ENCODE measurements at places on chromosomes 2 and 18.

- DNase-seq = no peak
These were observed 165.0 kb downstream of the ANTXR1 start for GRCh38 chr2:69177785-69178636.

DNA sequence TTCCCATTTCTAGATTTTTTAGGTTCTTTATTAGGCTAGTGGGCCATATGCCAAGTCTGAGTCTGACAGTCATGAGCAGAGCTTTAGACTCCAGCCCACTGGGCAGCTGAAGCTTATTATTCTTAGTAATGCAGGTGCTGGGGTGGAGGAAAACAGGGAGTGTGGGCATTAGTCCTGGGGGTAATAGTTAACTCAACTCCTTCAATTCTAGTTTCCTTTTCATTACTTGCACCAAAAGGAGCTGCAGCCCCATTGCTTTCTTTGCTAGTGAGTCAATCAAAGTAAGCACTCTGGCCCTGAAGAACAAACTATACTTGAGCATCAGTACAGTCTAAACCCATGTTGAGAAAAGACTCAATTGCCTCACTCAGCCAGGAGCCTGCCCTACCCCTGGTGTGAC is 35.5 kb downstream of the ICOS start:
- no peak for DNase-seq

GRCh38 chr2:85840091-85840490 is 48.7 kb downstream of the ST3GAL5 start:
- no peak for DNase-seq

- DNase-seq = no peak
These were observed 82.3 kb upstream of the LDLRAD4 start for GRCh38 chr18:13136056-13136903.

- no peak for DNase-seq
These were observed 100.4 kb upstream of the FZD5 start for GRCh38 chr2:207869784-207870778.

DNA sequence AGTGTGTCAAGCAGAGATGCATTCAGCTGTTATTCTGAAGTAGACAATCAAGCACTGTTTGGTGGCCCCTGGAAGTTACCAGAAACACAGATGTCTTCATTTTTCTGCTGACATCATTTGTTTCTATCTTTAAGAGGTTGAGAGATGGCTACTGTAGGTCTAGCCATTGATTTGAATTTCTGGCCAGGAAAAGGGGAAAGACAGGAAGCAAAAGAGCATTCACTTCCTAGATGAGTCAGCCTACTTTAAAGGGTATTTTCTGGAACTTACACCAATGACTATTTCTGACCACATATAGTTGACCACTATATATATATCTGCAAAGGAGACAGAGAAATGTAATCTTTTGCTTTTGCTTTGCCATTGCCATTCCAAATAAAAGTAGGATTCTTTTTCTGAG is 900.1 kb upstream of the SOX11 start:
- DNase-seq = no peak

- DNase-seq = no peak
These were observed 34.7 kb downstream of the MMADHC start for GRCh38 chr2:149552830-149553229.

GRCh38 chr2:152445791-152446201 is 110.8 kb downstream of the FMNL2 start:
- DNase-seq = no peak

GRCh38 chr2:85735691-85736090 is 18.1 kb upstream of the ATOH8 start:
- no peak for DNase-seq

DNA sequence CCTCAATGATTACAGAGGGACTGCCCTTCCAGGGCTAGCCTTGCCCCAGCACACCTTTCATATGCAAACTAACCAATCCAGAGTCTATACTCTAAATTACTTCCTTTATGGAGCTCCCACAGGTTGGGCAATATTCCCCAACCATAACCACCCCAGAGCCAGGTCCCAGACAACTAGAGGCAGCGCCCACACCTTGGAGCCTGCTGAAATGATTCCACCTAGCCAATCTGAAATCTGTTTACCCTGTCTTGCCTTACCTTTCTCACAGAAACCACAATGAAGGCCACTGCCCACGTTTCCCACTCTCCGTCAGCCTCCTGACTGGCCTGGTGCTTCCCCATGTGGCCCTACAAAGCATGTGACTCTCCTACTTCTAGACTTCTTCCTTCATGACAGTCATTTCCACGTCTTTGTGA is 62.0 kb downstream of the REEP1 start:
- no peak for DNase-seq

GRCh38 chr2:186033541-186033940 is 294.9 kb downstream of the FSIP2 start:
- DNase-seq = no peak

DNA sequence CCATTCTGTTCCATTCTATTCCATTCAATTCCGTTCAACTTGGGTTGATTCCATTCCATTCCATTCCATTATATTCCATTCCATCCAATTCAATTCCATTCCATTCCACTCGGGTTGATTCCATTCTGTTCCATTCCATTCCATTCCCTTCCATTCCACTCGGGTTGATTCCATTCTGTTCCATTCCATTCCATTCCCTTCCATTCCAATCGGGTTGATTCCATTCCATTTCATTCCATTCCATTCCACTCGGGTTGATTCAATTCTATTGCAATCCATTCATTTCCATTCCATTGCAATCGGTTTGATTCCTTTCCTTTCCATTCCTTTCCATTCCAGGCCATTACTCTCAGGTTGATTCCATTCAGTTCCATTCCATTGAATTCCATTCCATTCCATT is 1138.4 kb downstream of the RPIA start:
- no peak for DNase-seq

GRCh38 chr2:198546122-198546521 is 741.7 kb downstream of the PLCL1 start:
- DNase-seq = no peak

GRCh38 chr2:112295407-112296078 is 20.1 kb downstream of the ZC3H6 start:
- no peak for DNase-seq

GRCh38 chr2:239073270-239073669 is 225.4 kb downstream of the TWIST2 start:
- no peak for DNase-seq

GRCh38 chr2:231934441-231935206 is 8.4 kb upstream of the NPPC start:
- DNase-seq = no peak

DNA sequence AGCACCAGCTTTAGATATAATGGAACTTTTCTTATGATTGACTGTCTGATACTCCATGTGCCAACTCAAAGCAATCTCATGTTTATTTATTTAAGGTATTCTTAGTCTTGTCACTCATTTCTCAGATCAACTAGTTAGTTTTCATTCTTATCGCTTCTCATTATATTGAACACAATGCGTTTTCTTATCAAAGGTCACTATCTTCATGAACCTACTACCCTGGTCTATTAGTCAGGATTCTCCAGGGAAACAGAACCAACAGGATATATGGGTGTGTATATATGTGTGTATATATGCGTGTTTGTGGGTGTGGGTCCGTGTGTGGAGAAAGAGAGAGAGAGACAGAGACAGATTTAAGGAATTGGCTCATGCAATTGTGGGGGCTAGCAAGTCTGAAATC is 619.9 kb downstream of the ZEB2 start:
- no peak for DNase-seq

DNA sequence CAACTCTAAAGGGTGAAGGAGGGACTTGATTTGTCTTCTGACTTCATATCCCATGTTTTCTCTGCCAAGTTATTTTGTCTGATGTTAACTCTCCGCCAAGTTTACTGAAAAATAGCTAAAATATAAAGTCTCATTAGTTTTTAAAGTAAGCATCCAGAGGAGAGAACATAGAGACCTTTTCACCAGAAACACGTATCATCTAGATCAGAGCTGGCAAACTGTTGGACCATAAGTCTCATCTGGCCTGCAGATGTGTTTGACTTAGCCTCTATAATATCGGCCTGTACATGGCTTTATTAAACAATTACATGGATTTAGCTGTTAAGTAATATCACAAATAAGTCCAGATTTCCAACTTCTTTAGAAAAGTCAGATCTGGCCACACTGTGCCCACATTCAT is 182.6 kb downstream of the PLCL1 start:
- DNase-seq = no peak

DNA sequence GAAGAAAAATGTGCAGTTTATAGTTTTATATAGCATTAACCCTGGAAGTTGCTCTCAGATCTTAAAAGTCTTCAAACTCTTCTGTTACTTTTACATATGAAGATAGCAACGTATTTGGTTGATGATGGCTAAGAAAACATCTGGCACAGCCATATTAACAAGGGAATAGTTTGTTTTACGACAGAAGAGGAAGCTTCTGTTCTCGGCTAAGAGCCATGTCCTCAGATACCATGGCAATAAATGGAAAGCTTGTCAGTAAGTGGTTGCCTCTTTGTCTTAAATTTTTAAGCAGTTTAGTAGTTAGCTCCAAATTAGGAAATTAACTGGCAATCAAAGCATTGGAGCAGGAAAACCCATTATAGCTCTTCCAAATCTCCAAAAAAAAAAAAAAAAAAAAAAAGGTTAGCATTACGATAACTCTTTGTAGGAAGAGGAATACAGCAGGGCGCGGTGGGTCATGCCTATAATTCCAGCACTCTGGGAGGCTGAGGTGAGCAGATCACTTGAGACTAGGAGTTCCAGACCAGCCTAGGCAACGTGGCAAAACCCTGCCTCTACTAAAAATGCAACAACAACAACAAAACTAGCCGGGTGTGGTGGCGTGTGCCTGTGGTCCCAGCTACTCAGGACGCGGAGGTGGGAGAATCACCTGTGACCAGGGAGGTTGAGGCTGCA is 4.5 kb upstream of the STON1 start:
- DNase-seq = no peak

DNA sequence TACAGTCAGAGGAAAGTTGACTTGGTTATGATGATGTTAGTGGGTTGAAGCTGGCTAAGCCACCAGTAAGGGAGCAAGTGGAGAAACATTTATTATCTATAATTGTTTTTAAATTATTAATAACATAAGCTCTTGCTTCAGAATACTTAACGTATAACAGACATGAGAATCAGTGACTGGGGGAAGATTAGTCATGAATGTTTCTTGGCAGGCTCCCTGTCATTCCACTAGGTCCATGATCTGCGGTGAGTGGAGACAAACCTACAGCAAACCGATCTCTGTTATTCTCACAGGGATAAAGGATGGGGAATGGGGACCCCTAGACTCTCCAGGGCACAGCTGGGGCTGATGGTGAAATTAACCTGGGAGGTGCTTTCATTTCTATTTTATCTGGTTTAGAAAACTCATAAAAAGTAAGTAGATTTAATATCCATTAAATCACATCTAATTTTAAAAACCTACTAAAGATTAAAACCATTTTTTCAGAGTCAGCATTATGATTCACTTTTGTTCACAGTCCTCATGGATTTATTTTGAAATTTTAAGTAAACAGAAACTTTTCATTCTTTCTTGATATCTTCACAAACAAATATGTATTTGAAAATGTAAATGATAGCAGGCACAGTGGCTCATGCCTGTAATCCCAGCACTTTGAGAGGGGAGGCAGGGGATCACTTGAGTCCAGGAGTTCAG is 420.3 kb downstream of the PTPRM start:
- DNase-seq = no peak

DNA sequence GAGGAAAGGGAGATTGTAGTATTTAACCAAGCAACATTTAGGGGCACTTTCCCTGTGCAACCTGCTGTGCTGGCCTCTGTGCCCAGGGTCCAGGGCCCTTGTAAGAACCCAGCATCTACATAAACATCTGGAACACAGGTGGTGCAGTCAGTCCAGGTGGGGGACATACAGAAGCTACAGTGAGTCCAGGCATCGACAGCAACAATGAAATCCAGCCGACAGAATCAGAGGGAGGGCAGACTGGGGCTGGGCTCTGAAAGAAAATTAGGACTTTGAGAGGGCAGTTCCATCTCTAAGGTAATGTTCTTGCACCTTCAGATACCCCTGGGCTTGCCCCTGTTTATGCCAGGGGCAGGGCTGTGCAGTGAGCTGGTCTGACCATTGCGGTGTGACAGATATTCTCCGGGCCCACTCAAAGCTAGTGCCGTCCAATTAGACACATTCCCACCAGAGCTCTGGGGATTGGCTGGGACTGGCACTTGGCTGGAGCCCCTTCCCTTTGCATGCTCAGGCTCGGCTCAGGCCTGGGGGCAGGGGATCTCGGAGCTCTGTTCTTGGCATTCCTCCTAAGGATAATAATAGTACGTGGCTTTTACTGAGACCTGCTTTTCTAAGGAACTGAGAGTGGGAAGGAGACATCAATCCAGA is 5.4 kb downstream of the LBH start:
- no peak for DNase-seq

- DNase-seq = no peak
These were observed 1.9 kb downstream of the SP5 start for GRCh38 chr2:170716851-170717598.

DNA sequence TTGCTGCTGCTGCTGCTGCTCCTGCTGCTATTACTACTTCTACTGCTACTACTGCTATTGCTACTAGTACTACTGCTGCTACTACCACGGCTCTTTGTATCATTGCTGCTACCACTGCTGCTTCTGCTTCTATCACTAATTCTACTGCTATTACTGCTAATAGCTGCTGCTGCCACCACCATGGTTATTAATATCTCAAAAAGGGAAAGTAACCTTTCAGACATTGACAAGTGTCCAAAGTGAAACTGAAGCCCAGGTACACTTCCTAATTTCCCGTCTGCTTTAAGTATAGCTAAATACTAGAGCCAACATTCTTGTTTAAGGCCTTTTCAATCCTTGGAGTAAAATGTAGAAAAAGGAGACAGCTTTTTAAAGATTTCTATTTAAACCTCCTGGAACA is 45.4 kb upstream of the EHBP1 start:
- no peak for DNase-seq

DNA sequence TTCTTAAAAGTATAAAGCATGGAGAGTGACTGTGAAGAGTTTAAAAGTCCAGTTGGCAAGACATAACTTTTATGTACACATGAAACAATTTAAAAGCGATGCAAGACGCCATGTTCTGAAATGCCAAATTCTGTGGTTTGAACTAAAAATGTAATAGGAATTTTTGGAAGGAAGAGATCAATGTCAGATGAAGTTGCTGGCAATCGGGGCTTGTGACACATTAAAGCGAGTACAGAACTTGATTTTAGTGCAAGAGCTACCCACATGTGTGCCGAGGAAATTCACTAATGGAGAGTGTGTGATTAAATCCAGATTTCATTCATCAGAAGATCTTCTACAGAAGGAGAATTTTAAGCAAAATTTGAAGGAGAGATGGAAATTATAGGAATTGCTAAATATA is 220.2 kb upstream of the CCDC68 start:
- DNase-seq = no peak

- DNase-seq = no peak
These were observed 35.5 kb downstream of the TGIF1 start for GRCh38 chr18:3485153-3486149.

- DNase-seq = no peak
These were observed 456.2 kb upstream of the TCF4 start for GRCh38 chr18:56044239-56044638.

GRCh38 chr2:95049961-95050360 is 24.5 kb downstream of the MAL start:
- DNase-seq = no peak

- DNase-seq = no peak
These were observed 48.1 kb downstream of the SH3BP4 start for GRCh38 chr2:234999740-235000425.

- no peak for DNase-seq
These were observed 152.1 kb downstream of the THSD7B start for GRCh38 chr2:136917411-136917881.
